ENCODE measurements at places on chromosomes 7 and 10.

- DNase-seq: no peak
Observed at GRCh38 chr7:80600046-80600445, 38.4 kb upstream of the CD36 start.

GRCh38 chr7:94650147-94651051, 5.5 kb downstream of the SGCE start:
- DNase-seq: no peak

- DNase-seq: no peak
Observed at GRCh38 chr10:11403116-11403515, 208.3 kb downstream of the USP6NL start.

DNA sequence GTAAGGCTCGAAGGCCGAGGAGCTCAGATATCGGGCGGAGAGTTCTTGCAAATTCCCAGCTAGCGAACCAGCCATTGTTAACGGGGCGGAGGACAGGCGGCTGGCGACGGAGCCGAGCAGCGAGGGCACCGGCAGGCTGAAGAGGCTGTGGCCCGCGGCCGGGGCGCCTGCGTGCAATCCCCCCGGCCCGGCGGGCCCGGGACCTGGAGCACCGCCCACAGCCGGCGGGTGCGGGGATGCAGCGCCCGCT, 4.1 kb downstream of the VAX1 start:
- no peak for DNase-seq

DNA sequence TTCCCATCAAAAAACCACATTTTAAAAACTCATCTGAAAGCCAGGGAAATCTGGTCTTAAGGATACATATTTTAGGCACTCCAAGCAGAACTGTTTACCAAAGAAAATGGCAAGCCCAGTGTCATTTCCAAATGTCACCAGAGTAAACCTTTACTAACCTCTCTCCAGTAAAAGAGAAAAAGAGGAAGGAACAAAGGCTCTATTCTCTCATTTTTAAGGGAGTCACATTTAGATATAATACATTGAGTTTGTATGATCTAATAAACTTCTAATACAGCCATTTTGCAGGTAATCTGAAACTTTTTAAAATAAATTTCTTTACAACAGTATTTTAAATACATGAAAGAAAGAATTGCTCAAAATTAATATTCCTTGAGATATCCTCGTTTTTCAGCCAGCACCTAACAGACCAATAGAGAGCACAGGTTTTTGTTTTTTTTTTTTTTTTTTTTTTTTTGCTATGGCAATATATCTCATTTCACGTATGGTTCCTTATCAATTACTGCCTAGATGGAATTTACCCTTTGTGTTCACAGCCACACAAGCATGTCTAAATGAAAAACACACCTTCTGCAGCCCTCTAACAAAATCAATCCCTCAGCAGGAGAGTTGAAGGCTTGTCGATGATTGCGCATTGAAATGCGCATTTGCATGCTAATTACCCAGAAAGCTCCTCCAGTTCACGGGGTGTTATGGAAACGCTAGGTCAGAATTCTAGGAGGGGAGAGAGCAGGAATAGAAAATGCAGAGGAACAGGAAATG, 39.8 kb upstream of the MSRB2 start:
- DNase-seq: no peak

DNA sequence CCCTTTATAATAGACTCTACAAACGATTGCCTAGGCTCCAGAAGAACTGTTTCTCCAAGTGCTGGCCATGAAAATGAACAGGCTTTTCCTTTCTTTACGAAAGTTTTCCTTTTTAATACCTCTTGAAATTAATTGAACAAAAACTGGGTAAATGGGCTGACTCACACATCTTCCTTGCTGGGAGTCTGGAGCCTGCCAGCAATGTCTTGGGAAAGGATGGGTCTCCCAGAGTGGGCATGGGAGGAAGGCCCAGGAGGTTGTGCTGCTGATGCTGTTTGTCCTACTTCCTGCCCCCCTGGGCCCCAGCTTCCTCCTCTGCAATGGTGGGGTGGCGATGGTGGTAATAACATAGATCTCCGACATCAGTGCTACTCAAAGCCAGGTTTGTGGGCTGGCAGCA, 174.1 kb downstream of the RPS24 start:
- DNase-seq: no peak

- no peak for DNase-seq
Observed at GRCh38 chr7:158409816-158410330, 177.8 kb downstream of the PTPRN2 start.

DNA sequence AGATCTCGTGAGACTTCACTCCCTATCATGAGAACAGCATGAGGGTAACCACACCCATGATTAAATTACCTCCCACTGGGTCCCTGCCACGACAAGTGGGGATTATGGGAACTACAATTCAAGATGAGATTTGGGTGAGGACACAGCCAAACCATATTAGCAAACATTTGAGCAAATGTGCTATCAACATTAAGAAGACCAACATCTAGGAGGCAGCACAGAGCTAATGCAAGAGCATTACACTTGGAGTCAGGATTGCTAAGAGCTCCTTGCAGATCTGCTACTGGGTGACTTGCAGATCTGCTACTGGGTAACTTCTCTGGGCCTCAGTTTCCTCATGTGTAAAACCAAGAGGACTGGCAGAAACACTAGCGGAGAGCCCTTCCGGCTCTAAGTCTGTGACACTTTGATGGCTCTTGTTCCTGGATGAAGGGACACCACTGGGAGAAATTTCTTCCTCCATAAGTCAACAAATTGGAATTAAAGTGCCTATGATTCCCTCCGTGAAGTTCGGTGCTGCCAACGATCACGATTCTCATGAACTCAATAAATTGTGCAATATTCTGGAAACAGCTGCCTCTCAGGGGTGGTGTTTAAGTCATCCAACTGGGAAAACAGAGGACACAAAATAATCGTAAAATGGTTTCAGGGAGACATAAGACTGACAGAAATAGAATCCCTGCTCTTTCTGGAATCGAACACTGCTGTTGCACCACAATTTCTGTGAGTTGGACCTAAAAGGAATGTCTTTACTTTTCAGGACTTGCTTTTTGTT, 115.8 kb upstream of the ITGB1 start:
- no peak for DNase-seq

DNA sequence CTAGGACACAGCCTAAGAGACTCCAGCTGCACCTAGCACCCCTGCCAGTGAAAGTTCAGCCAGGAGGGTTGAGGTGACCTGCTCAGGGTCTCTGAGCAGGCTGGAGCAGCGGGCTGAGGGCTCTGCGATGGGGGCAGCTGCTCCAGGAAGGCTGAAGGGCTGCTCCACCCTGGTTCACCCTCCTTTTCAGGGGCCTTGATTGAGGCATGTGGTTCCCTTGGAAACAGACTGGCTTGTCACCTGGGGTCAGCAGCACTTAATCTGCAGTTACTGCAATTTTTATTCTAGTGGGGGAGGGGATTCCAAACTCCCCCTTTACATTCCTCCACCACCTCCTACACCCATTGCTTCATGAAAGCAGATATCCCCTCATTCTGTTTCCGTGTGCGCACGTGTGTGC, 85.3 kb upstream of the UNC5B start:
- no peak for DNase-seq

- DNase-seq: no peak
Observed at GRCh38 chr10:106296750-106297392, 867.6 kb downstream of the SORCS1 start.

DNA sequence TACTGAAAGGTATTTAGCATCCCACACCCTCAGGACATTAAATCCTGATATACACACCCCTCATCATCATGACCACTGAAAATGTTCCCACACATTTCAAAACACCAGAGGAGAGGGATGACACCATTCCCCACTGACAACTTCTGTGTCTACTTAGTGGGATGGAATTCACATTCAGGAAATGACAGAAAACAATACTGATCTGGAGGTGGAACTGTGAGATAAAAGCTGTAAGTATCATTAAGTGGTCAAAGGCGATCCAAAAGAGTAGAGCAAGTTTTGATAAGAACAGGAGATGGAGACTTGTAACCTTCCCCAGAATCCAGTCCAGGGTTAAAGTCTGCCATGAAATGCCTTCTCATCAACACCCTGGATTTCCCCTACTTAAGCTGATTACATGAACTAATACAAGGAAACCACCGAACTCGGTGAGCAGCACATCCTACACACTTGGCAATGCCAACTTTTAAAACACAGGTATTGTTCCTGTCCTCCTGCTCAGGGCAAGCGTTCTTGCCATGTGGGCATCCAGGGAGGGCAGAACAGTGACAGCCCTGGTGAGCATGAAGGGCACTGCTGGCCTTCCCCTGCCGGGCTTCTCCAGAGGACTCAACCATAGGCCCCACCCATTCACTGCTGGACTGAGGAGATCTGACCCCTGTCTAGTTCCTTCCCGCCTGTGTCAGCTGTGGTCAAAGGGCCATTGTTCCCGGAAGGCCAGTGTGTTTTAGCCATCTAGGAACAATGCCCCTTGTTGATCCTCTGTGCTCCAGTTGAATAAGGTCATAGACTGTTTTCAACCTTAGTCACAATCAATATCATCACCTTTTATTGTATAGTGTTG, 85.0 kb downstream of the SGMS1 start:
- DNase-seq: no peak

DNA sequence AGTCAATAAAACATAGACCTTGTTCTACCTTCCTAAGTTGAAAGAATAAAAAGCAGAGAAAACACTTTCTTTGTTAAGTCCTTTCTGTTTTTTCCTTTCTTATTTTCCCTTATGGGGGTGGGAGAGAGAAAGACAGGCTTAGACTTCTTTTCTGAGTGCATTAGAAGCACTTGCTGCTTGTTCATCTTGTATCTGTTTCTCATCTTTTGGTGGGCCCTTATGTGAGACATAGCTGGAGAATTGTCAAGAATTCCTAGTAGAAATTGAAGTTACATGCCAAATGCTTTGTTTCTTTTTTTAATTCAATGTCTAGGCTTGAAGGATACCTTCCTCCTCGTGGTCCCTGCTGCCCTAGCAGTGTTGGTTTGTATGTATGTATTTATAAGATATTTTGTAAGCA, 6.7 kb downstream of the EIF4EBP2 start:
- no peak for DNase-seq

- no peak for DNase-seq
Observed at GRCh38 chr7:121525155-121525819, 129.2 kb upstream of the FAM3C start.

Data from hematopoietic multipotent progenitor cell treated with erythropoietin and hydrocortisone succinate and interleukin-3 and kit ligand, for 8 days (in vitro differentiated cells).